ENCODE measurements at places on chromosomes 6 and 20.

DNA sequence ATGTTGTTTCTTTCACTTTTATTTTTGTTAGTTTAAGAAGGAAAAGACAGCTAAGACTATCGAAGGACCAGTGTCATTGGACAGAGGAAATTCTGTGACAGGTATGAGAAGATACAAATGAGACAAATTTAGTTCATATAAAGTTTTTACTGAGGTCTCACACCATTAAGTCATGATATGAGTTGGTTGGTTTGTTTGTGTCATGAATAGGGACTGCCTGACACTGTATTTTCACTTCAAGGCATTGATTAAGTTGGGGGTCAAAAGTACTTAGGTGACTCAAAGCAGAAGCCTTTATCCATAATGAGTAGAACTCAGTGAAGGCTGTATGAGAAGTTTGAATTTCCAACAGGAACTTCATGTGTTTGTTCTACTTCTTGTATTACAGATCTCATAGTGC, 21.3 kb upstream of the HIVEP2 start:
- no peak for DNase-seq

DNA sequence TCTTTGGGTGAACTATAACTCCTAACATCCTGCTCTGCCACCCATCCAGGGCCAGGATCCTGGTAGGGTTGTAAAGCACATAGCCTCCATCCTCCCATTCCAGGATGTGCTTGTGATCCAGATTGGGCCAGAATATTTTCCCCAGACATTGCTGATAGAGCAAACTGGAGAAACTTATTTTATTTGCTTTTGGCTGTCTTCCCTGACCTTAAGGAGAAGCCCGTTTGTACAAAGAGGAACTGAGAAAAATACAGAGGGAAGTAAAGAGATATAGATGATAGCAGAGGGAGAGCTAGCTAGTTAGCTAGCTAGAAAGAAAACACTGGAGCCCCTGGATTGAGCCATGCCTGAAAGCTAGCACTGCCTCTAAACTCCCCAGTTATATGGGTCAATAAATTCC, 9.0 kb upstream of the HDAC2 start:
- no peak for DNase-seq

DNA sequence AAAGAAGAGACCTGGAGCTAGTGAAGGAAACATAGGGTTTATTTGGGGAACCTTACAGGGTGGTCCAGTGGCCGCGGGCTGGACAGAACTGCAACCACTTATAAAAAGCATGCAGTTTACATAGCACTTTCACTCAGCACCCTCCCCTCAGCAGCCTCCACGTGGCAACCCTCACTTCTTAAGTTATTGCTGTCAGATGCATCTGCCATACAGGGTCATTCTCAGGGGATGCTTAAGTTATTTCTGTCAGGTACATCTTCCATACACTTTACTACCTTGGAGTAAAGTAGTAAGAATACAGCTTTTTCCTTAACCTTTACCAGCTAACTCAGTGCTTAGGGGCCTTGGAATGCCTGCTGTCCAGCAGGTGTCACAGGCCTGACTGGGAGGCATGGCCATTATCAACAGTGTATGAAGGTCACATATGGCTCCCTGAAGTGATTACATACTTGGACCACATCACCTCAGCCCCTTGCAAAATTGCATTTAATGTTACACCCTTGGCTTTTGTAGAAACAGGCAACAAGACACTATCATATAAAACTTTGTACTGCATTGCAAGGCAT, 2.0 kb upstream of the NOL7 start:
- DNase-seq = no peak

GRCh38 chr6:111549746-111550145, 55.9 kb downstream of the TRAF3IP2 start:
- no peak for DNase-seq

DNA sequence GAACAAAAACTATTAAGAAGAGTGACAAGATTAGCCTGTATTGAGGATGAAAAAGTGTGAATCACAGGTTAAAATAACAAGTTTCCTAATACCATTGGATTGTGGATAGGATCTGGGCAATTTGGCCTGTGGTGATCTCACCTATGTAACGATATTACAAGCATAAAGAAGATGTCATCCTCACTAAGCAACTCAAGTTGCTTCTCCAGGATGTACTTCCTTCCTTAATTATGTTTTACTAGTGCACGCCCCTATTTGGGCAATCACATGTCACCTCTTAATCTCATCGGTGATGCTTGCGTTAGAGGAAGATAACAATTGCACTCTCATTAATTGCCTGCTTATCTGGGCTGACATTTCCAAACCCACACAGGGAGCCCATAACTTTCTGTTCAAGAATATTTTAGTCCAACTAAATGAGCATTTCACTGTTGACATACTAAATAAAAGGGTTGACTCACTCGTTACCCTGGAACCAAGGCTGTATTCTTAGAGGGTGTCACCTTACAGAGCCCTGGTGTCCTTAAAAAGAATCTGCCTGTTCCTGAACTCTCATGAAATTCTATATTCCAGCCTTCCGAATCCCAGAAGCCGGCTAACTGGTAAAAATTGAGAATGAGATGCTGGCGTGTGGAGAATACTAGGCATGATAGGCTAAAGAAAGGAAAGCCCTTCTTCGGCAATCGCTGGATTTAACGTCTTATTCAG, 88.2 kb upstream of the ATXN1 start:
- DNase-seq = no peak

GRCh38 chr6:39999006-39999867, 65.0 kb upstream of the MOCS1 start:
- no peak for DNase-seq

DNA sequence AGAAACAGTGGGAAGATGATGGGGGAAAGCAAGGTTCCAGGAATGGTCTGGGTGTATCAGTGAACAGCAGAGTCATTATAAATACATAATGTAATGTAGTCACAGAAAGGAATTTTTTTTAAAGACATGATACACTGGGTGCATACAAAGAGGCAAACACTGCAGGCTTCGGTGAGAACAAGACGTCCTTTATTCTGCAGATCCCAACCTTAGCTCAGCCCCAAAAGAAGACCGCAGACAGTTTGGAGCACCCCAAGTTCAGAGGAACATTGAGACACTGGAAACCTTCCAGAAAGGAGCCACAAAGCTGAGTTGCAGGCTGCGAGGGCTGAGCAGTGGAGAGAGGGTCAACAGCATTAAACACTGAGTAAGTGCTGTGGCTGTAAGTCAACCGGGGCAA, 30.6 kb upstream of the FOXC1 start:
- DNase-seq = no peak

GRCh38 chr6:135905604-135906300, 54.3 kb downstream of the PDE7B start:
- DNase-seq = no peak

DNA sequence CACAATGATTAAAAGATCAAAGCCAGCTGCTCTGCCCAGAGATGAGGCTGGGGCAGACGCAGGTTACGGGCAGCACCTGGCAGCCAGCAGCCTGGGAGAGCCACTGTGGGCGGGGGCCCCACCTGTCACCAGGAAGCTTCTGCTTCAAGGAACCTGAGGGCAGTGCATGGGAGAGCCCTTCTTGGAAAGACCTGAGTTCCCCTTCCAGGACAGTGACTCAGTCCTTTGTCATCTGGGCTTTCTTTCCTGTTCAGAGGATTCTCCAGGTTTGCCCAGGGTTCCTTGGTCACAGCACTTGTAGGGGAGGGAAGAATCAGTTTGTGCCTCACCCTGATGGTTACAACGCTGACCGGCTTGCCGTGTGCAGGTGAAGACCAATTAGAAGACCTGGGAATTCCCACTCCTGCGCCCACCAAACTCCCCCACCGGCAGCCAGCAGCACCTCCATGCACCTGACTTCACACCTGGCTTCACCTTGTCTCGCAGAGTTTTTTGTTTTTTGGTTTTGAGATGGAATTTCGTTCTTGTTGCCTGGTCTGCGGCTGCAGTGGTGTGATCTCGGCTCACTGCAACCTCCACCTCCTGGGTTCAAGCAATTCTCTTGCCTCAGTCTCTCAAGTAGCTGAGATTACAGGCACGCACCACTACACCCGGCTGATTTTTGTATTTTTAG, 2.0 kb downstream of the ZBP1 start:
- DNase-seq = peak; percentile 43

- DNase-seq = no peak
Observed at GRCh38 chr20:35065181-35065580, 27.4 kb downstream of the TRPC4AP start.

- no peak for DNase-seq
Observed at GRCh38 chr6:64815718-64816117, 891.3 kb downstream of the EYS start.

GRCh38 chr6:52420668-52421358, 671 bp downstream of the EFHC1 start:
- DNase-seq = no peak

DNA sequence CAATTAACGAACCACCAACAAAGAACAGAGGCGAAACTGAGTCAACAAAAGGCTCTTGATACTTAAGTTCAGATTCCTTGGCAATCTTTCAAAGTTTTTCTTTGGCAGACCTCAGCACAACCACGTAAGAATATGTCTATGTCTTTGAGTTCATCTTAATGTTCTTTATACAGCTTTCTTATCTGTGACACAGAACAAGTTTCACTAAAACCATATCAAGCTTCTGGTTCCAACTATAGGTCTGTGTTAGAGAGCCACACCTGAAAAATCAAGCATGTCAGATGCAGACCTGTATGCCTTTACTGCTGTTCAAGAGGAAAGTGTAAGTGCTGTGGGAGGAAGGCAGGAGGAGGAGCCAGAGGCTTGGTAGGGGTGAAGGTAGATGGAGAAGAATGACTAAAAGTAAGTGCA, 271.3 kb downstream of the KHDC1L start:
- DNase-seq = no peak

DNA sequence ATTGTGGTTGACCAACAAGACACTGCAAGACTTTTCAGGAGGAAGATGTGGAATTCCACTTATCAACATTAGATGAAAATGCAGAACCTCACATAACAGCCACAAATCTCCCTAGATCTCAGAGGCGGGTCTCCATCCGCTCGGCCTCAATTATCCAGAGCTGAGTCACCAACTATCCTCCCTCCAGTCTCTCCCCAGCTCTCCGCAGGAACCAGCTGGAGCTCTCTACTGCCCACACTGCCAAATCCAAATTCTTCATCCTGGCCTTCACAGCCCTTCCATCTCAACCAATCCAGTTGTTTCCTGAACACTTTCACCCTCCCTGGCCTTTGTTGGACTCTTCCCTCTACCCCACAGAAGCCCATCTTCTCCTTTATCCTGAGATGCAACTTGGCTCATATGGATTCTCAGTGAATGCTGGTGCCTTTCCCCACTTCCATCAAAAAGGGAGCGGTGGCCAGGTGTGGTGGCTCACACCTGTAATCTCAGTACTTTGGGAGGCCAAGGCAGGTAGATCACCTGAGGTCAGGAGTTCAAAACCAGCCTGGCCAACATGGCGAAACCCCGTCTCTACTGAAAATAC, 3.5 kb upstream of the TGIF2 start:
- DNase-seq = no peak

DNA sequence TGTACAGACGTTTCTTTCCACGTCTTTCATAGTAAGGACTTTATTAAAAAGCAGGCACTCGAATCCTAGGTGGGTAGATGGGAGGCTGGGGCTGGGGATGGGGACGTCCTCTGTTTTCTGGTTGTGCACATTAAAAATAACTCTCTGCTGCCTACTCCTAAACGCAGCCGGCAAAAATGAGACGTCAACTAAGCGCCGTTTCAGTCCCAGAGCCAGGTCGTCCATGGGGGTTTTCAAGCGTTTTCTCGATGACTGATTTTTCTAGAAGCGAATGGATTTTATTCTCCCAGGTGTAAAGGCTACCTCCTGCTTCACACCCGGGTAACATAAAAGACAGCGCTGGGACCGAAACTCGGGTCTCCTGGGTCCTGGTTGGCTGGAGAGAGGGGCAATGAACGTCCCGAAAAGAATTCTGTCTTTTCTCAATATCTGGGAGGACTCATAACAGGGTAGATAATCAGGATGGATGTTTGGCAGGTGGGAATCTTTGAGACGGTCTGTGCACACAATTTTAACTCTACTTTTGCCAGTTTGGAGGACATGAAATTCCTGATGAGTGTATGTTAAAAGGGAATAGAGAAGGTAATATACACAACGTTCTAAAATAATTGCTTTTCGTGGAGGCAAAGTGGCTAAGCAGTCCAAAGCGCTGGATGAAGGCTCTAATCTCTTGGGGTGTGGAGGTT, 25.2 kb downstream of the GPX6 start:
- no peak for DNase-seq

DNA sequence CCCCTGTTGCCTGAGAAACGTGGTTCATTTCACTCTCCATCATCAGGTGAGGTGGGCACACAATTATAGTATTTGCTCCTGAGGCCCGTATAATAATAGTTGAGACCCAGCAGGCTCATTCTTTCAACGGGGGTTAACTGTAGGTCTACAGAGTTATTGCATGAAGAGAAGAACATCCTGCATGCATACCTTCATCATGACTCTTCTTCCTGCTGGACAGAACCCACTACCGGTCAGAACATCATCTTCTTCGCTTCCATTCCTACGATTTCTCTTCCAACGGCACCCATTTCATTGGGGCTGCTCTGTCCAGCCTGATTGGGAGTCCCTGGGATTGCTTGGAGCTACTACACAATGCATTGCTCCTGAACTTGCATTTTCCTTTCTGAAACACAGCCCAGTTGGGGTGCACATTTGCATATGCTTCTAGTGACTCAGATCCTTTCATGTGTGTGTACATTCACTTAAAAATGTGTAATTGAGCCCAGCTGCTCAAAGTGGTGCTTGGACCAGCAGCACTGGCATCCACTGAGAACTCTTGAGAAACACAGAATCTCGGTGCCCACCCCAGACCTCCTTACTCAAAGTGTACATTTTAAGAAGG, 57.4 kb downstream of the SLC24A3 start:
- no peak for DNase-seq

DNA sequence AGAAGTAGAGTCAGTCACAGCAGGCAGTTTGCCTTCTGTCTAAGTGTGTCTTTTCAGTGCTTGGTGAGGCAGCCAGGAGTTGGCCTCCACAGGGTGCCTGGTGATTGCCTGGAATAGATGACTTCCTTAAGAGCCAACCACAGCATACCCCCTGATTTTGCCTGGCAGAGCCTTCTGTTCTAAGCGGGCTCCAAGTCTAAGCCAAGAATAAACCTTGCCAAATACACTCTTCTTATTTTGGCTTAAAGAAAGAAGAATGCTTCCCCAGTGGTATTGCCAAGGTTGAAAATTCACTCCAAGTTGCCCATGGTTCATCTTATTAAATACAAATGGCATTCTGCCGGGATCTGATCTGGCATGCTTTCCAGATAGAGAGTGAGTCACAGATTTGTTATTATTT, 1424.8 kb upstream of the EYS start:
- no peak for DNase-seq

DNA sequence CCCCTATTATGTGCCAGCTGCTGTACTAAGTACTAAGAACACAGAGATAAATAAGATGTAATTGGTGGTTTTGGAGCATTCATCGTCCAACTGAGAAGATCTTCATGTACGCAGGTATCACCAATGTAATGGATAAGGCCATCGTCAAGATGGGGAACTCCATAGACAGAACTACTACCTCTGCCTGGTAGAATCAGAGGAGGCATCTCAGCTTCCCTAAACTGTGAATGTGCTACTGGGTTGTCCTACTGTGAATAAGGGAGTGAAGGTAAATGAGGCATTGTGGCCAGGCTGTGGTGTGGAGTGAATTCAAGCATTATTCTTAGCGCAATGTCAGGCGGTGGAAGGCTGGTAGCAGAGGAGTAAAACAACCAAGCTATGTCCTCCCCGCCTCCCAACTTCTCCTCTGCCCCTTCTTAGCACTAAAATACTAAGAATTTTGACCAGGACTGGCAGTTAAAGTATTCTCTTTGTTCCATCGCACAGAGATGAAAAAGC, 68.2 kb downstream of the TBC1D7 start:
- no peak for DNase-seq

All from T-helper 1 cell (primary cell).